ENCODE measurements at places on chromosomes 6 and 20. TPM values are rescaled to one million over a fixed set of nuclear protein-coding genes. Genes with fewer than 3 reads are reported as not detected.

Gene CLVS2
- 0.03 TPM for total RNA-seq

Gene SLC17A2
- total RNA-seq = not detected

Gene TRIM27
- total RNA-seq = 56.0 TPM

Gene VSX1
- total RNA-seq = not detected

Gene WFDC12
- total RNA-seq = not detected

Measured in aorta (tissue), 5 donors.